ENCODE measurements at places on chromosomes 12 and 14.

GRCh38 chr12:89878327-89878726 lies 169.7 kb upstream of the ATP2B1 start:
- DNase-seq, result no peak

DNA sequence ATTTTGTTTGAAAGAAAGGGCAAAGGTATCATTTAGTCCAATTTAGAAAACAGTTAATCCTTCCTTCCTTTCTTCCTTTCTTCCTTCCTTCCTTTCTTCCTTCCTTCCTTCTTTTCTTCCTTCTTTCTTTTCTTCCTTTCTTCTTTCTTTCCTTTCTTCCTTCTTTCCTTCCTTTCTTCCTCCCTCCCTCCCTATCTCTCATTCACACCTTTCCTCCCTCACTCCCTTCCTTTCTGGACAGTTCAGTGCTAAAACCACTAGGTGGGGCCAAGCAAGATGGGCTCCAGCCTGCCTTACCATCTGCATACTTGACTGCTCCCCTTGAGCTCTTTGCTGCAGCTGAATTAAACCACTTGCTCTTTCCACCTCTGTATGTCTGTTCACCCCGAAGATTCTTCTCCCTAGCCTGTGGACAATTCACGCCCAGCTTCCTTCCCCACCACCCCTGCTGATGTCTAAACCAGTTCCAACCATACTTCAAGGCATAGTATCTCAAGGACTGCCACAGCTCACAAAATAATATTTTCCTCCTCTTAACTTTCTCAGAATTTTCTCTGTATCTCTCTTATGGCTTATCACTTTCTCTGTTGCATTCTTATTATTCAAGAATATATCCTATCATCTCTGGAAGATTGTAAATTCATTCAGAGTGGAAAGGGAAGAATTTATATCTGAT lies 78.0 kb downstream of the DBX2 start:
- no peak for DNase-seq

DNA sequence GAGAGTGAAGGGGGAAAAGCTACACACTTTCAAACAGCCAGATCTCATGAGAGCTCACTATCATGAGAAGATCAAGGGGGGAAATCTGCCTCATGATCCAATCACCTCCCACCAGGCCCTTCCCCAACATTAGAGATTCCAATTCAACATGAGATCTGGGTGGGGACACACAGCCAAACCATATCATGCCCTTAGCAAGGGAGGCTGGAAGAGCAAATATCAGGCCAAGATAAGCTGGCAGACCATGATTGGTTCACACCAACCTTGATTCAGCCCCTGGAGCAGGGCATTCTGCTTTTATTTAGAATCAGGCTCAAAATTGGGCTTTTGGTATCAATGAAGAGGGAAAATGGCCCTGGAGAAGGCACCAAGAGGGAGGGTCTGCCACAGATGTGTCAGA lies 137.4 kb downstream of the PRKCH start:
- peak; percentile 13 for DNase-seq

- no peak for DNase-seq
These were observed 61.1 kb downstream of the PRMT8 start for GRCh38 chr12:3551976-3552725.

- no peak for DNase-seq
These were observed 142.8 kb downstream of the NUAK1 start for GRCh38 chr12:105995961-105996431.

- no peak for DNase-seq
These were observed 27.5 kb downstream of the APOBEC1 start for GRCh38 chr12:7638064-7638759.

- no peak for DNase-seq
These were observed 468.1 kb downstream of the NPAS3 start for GRCh38 chr14:33406766-33407165.

- no peak for DNase-seq
These were observed 59.1 kb downstream of the FBXW8 start for GRCh38 chr12:116969615-116970585.

DNA sequence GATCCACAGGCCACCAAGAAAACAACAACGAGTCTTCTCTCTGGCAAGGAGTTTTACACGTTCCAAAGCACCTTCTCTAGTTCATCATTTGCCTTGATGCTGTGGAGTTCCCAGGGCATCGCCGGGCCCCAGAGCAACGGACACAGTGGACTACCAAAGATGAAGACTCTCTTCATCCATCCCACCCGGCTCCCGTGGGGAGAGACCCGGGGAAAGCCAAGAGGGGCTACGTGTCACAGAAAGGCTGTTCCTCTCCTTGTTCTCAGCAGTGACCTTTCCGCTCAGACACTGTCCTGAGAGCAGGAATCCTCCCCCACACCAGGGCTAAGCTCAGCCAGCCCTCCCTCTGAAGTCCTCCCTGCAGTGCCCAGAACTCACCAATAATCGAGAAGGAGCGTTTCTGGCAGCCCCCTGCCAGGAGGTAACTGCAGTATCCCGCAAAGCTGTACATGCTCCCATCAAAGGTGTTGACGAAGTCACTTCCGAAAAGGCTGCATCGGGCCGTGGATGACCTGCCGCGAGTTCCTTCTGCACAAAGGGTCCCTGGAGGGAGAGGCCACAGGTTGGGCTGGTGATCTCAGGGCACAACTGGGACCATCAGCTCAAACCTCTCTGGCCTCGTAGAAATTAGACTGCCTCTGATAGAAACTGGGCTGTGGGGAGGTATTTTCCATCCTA lies 3.5 kb downstream of the VWF start:
- no peak for DNase-seq

All from stimulated activated CD4-positive, alpha-beta T cell treated with anti-CD3 and anti-CD28 coated beads, Interleukin-2, amount 100 ng/mL, for 24 hours (primary cell).